ENCODE measurements at places on chromosomes 1 and 21. TPM values are rescaled to one million over a fixed set of nuclear protein-coding genes. Genes with fewer than 3 reads are reported as not detected.
A peak's percentile ranks its signal among the peaks of the same experiment; 100 is the strongest.

Gene SLC16A4
- polyA plus RNA-seq = 5.2 TPM

DNA sequence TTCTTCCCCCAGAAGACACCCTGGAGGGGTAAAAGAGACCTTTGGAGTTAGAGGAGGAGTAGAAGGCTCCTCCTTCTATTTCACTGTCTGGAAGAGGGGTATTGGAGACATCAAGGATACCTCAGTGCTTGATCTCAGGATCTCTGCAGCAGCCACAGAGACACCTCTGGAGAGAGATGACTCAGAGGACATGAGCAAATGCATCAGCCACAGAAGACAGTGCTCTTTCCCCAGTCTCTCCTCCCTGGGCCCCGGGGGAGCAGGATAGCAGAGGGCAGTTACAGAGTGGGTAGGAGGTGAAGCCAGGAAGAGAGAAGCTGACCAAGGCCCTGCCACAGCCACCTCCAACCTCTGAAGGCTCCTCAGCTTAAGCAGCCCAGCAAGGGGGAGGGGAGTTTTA is 15.3 kb upstream of the TEDDM1 start:
- no peak overlapping the region for H3K27ac ChIP-seq
- DNase-seq = no peak
- H3K27me3 ChIP-seq = no peaks in the 10 kb centered on the region

Gene AZIN2
- 17.8 TPM for polyA plus RNA-seq

DNA sequence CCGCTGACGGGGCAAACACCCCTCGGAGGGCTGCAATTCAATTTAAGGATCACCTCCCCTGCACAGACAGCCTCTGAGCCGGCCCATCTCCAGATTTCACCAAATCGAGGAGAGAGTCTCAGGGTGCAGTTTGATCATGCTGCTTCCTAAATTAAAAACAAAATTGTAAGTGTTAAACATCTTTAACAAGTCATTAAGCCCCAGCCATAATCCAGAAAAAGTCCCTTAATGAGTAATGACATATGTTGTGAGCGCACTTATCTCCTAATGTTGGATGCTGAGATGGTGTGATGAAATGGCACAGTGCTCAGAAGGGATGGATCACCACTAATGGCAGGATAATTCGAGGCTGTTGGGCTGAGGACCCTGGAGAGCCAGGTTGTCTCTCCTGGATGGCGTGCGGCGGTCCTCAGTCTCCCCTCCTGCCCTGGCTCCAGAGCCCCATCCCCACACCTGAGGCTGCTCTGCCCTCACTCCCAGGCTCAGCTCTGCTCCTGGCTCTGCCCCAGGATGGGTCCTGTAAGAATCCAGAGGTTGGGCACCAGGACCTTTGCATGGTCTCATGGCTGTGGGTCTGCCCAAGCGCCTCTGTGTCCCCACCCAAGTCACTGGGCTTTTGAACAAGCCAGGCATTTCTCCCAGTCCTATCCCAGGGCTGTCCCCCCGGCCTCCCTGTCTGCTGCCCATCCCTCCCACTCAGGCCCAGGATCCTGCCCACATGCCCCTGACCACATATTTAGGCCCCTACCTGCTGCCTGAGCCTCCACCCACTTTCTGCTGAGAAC is 224.4 kb upstream of the POU3F1 start:
- H3K4me3 ChIP-seq = no peak overlapping the region
- H3K27me3 ChIP-seq = peaks cover 51% of the 10 kb centered on the region
- DNase-seq = no peak
- H3K27ac ChIP-seq = no peak overlapping the region
- H3K4me1 ChIP-seq = no peaks in the 10 kb centered on the region

- DNase-seq = peak; percentile 49
- no peak overlapping the region for H3K4me3 ChIP-seq
- H3K36me3 ChIP-seq = no peaks in the 10 kb centered on the region
- H3K27me3 ChIP-seq = no peaks in the 10 kb centered on the region
Measured at GRCh38 chr21:43825936-43826622, 36.7 kb downstream of the RRP1 start.
